ENCODE measurements at places on chromosomes 4 and X. TPM values are rescaled to one million over a fixed set of nuclear protein-coding genes. Genes with fewer than 3 reads are reported as not detected.

DNA sequence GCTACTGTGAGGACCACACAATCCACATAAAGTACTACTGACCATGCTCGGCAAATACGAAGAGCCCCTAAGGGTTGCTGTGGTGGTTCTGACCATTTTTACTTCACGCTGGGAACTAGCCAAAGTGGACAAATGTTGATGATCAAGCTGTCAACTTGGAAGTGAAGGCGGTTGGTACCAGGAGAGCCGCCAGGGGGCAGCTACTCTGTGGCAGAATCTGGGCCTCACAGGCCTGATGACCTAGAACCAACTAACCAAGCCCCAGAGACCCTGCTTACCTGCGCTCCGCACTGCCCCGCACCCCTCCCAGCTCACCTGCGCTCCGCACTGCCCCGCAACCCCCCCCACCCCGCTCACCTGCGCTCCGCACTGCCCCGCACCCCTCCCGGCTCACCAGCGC lies 5.6 kb downstream of the GAK start:
- H3K27me3 ChIP-seq: no peaks in the 10 kb centered on the region
- DNase-seq: peak; percentile 60
- H3K36me3 ChIP-seq: peaks cover 7% of the 10 kb centered on the region
- H3K27ac ChIP-seq: no peak overlapping the region

CSAG3 gene
- total RNA-seq: not detected

PPEF2 gene
- not detected for total RNA-seq

ANAPC4 gene
- 72.8 TPM for total RNA-seq

Measured in stomach (tissue), 19 donors.